Right atrium auricular region (tissue), 2 donors: ENCODE measurements at places on chromosomes 13 and 19.

GRCh38 chr13:60226507-60226906, 62.8 kb upstream of the DIAPH3 start:
- no peak for DNase-seq

DNA sequence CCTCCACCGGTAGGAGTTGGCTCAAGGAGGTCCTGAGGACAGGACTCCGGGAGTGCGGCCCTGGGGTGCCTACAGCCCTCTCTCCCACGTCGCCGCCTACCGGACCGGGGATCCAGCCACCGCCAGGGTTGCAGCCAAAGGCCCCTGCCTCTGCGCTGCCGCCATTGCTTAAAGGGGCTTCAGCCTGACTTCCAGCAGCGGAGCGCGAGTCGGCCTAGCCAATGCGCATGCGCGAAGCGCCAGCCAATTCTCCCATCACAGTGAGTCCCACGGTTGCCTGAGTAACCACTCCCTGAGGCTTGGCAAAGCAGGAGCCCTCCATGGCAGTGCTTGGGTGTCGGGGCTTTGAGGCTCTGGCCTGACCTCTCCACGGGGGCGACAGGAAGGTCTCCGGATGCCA, 21.5 kb upstream of the ZNF420 start:
- no peak for DNase-seq

DNA sequence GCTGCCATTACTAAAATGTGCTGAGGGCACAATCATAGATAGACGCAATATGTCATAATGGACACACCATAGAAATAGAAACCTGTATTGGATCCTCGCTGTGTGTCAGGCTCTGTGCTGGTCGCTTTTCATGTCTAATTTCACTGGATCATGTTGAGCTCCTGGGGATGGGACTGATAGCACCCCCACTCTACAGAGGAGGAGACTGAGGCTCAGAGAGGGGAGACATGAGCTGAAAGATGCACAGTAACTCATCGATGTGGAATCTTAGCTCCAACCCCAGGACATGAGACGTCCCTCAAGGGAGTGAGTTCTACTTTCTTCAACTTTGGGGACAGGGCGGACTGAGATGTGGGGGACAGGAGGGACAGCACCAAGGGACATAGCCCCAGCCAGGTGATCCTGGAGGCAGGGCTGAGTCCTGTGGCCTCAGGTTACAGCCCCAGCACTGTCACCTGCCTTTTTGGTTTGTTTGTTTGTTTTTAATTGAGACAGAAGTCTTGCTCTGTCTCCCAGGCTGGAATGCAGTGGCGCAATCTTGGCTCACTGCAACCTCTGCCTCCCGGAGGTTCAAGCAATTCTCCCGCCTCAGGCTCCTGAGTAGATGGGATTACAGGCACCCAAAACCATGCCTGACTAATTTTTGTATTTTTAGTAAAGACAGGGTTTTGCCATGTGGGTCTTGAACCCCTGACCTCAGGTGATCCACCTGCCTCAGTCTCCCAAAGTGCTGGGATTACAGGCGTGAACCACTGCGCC, 6.6 kb upstream of the GIPC1 start:
- DNase-seq, result no peak

- DNase-seq, result no peak
These were observed 14.0 kb downstream of the ZC3H4 start for GRCh38 chr19:47099576-47100050.

DNA sequence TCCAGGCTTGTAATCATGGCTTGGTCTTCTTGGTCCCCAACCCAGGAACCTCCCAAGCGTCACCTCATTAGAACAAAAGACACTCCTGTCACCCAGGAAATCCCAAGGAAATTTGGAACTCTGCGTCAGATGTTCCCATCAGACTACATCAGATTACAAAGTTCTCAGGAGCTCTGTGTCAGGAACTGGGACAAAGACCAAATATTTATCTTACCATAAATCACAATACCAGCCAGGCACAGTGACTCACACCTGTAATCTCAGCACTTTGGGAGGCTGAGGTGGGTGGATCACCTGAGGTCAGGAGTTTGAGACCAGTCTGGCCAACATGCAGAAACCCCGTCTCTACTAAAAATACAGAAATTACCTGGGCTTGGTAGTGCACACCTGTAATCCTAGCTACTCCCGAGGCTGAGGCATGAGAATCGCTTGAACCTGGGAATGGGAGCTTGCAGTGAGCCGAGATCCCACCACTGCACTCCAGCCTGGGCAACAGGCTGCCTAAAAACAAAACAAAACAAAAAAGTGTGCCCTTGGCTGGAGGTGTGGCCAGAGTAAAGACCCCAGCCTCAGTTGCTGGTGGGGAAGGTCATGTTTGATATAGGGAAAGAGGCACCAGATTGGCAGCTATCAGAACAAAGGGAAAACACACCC, 16.7 kb upstream of the CCDC124 start:
- no peak for DNase-seq

DNA sequence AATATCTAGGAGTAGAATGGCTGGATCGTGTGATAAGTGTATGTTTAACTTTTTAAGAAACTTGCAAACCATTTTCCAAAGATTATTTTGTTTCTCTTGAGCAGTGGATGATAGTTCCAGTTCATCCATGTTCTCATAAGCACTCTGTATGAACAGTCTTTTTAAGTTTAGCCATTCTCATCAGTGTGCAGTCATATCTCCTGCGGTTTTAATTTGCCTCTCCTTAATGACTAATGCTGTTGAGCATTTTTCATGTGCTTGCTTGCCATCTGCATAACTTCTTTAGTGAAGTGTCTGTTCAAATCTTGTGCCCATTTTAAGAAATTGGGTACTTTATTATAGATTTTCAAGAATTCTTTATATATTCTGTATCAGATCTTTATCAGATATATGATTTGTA, 58.6 kb downstream of the WASF3 start:
- DNase-seq, result no peak

DNA sequence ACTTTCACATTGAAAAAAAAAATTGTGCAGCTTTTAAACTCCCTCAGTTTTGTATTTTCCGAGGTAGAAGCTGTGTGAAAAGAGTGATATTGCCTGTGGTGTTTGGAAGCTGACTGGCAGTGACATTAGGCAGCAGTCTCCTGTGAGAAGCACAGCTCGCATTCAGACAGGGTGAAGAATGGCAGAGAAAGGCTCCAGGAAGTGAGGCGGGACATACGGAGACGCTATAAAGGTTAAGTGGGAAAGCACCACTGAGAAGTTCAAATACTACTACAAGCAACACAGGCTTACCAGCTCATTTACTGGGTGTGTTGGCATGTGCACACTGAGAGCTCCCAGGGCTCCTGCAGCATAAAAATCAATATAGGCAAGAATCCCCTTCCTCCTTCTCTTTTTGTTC, 88.4 kb downstream of the RXFP2 start:
- no peak for DNase-seq

DNA sequence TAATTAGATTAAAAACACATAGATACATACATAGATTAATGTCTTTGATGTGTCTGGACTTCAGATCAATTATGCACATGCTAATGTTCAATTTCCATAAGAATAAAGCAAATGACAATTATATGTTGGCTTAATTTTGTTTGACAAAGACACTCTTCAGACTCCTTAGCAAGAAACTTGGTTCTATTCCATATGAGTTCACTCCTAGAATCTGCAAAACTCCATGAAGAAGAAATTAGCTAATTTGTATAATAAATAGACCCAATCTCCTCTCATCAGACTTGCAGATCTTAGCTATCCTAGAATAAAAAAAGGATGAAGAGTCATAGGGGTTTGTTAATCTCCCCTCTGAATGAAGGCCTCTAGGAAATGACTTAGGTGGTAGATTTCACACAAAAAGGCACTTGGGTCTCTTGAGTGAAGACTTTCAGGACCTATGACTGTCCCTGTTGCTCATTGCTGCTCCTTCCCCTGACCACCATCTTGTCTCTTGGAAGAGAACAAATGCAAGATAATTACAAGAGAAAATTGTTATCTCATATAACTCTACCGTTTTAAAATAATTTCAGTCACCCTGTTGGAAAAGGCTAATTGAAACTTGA, 302.2 kb downstream of the EFNB2 start:
- DNase-seq, result no peak

DNA sequence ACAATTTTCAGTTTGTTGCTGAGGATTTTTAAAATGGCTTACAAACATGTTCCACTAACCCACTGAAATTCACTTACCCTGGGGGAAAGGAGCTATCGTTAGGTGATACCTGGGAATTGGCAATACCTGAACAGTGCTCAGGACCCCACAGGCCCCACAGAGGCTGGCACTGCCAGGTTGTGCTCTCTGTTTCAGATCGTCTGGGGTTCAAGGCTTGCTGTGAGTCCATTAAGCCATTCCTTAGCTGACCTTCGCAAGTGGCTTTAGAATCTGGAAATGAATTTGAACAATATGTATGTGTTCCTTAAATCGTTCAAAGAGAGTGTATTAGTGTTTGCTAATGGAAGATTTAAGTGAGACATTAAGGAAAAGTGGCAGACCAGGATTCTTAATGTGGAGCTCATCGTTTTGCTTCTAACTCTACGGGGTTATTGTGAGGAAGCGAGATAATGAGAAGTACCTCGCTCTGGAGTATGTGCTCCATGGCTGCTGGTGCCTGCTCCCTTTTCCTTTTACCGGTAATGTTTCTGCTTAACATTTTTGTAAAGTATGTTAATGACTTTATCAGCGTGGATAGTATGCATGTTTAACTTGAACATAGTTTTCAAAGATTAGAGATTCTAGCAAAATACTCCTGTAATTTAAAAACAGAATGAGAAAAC, 13.6 kb downstream of the KLF5 start:
- DNase-seq, result no peak

GRCh38 chr13:44507639-44508038, 68.5 kb downstream of the TSC22D1 start:
- no peak for DNase-seq

- DNase-seq, result no peak
These were observed 88.3 kb downstream of the COL4A1 start for GRCh38 chr13:110218581-110219201.

GRCh38 chr19:35211545-35212230, 16.9 kb downstream of the FAM187B start:
- peak; percentile 78 for DNase-seq

DNA sequence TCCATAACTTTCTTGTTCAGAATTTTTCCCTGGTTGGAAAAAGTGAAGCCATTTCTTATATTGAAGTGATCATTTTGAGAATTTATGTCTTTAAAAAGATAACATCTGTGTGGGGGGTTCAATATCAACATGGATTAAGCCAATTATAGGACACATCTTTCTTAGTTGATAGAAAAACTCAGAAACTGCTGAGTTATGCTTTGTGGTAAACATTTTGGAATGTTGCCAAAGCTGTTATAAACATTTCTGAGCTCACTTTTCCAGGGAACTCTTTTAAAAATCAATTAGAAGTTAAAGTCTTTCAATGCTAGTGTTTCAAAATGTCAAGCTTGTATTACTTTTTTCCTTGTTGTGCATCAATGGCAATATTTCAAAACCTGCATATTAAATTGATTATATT, 248.8 kb downstream of the DACH1 start:
- DNase-seq, result no peak

GRCh38 chr13:40179445-40180281, 486.8 kb downstream of the FOXO1 start:
- DNase-seq, result no peak

GRCh38 chr19:55005684-55006488, 32.2 kb downstream of the GP6 start:
- DNase-seq, result no peak

- DNase-seq, result peak; percentile 66
These were observed 133.3 kb downstream of the HS6ST3 start for GRCh38 chr13:96223231-96223630.

- DNase-seq, result no peak
These were observed 1385.3 kb upstream of the SPRY2 start for GRCh38 chr13:81726037-81726726.

- DNase-seq, result no peak
These were observed 6.1 kb downstream of the KDM4B start for GRCh38 chr19:4974880-4975469.

GRCh38 chr19:5228932-5229777, 111.5 kb downstream of the PTPRS start:
- no peak for DNase-seq

GRCh38 chr13:53131361-53131760, 102.7 kb downstream of the OLFM4 start:
- DNase-seq, result no peak

- no peak for DNase-seq
These were observed 74.4 kb downstream of the FOXO1 start for GRCh38 chr13:40592035-40592434.

- no peak for DNase-seq
These were observed 181.5 kb upstream of the TSC22D1 start for GRCh38 chr13:44757671-44758070.

- no peak for DNase-seq
These were observed 123.5 kb downstream of the DNAJC3 start for GRCh38 chr13:95800436-95800835.

DNA sequence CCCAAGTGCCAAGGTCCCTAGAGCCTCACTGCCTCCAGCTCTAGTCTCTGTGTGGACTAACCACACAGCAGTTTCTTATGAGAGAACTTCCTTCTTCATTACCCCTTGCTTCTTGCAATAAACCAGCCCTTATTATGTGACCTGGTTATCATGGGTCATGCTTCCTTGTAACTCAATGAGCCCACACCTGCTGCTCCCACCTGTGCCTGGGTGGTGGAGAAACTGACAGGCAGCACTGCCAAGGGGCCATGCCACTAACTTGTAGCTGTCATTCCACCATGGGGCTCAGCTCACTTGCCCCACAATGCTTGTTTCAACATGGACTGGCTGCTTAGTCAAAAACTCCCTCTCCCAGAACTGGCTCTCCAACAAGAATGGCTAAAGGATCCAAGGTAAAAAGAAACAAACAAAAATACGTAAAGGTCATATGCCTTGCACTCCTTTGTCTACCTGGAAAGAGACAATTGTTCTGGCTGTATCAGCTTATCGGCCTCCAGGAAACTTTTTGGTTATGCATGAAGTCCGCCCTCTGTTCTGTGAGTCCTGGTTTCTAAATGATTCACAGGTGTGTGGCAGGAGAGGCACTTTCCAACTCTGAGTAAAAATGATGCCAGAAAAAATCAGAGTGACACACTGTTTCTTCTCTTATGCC, 446.4 kb downstream of the COG6 start:
- no peak for DNase-seq

DNA sequence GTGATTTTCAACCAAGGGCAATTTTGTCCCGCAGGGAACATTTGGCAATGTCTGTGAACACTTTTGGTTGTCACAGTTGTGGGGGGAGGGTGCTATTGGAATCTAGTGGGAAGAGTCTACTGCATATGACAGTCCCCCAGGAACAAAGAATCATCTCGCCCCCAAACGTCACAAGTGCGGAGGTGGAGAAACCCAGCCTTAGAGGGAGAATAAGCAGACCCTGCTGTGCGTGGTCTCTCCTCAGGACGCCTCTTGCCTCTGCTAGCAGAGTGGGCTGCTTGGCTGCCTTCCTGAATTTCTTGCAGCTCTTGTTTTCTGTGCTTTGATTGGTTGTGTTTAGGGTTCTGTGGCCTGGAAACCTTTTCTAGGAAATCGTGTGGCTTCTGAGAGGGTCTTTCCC, 42.5 kb downstream of the NFIX start:
- DNase-seq, result no peak

DNA sequence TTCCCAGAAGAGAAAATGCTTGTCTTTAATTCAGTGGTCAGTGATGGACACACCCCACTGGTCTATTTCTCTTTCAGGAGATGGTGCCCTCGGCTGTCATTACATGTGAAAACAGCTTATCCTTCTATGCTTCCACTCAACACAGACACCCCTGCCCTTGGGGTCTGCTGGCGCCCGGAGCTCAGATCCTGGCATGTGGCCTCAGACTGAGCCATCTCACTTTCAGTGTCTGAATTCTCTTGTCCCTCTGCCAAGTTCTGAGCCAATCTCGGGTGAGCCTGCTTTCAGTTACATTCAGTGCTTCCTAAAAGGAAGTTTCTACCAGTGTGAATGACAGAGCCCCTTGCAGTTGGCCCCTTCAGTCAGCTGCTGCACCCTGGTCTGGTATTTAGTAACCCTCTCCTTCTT, 293.6 kb downstream of the DNAJC15 start:
- peak; percentile 63 for DNase-seq
